ENCODE measurements at places on chromosomes 12 and 14.

- DNase-seq = no peak
Observed at GRCh38 chr12:111033281-111034082, 113.1 kb upstream of the MYL2 start.

- DNase-seq = peak; percentile 13
Observed at GRCh38 chr12:12807970-12808702, 5.0 kb upstream of the DDX47 start.

DNA sequence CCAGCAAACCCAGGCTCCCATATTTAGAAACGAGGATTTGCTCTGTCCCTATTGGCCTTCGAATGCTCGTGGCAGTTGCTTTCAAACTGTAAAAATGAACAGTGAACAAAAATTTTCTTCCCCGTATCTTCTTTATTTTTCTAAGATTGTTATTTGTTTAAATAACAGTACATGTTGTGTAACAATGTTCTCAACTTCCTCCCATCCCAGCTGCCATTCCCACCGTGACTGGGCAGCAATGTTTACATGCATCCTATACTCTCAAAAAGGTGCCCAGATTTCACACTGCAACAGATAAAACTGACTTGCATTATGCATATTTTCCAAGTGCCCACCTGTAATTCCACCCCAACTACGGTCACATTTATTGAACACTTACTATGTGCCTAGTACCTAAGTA, 12.8 kb downstream of the VCPKMT start:
- DNase-seq = no peak

DNA sequence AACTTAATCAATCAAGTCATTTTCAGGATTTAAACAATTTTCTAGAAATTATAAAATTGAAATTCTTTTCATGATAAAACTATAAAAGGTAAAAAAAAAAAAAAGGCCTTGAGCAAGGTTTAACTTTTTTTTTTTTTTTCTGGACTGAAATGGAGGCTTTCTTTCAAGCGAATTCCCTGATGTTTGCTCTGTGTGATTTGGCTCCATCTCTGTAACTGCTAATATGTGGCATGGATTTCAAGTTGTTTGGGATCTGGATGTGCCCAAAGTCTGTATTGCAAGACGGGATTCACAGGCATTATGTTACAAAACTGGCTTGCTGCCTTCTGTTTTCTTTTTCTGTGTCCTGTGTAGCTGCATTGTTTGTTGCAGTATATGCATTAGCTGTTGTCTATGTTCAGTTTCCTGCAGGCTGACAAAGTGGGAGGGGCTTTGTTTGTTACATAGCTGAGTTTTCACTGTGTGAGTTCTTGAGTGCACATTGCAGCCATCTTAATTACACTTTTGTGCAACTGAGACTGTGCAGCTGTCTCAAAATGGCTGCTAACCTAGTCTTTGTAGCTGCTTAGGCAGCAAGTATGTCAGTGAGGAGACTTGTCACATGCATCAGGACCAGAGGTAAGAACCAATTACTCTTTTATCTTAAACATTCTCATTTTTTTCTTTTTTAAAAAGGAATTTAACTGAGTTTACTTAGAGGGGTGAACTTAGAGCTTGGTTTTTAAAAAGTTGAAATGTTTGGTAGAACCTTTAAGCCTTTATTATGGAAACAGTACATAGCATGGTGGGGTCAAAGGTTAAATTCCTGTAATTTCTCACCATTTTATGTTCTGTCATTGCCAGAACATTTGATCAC, 19.5 kb downstream of the ATF7IP start:
- DNase-seq = no peak

DNA sequence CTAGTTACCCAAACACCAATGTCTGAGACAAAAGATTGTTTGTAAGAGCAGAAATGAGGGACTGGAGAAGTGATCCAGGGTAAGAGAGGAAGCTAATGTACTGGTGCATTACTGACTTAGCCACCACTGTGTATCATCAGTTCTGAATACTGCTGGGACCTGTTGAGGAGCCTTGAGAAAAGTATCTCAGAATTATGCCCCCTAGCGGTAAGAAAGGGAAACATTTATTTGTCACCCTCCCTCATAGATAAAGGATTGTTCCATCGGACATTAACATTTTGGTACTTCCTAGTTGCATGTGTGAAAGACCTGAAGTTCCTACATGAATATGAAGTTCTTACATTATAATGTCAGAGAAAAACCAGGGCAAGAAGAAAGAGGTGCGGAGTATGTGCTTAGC, 612.5 kb downstream of the FSCB start:
- DNase-seq = no peak

- DNase-seq = no peak
Observed at GRCh38 chr12:25155022-25155576, 39.9 kb downstream of the DNAI7 start.

- no peak for DNase-seq
Observed at GRCh38 chr12:2075508-2076195, 22.9 kb downstream of the CACNA1C start.

DNA sequence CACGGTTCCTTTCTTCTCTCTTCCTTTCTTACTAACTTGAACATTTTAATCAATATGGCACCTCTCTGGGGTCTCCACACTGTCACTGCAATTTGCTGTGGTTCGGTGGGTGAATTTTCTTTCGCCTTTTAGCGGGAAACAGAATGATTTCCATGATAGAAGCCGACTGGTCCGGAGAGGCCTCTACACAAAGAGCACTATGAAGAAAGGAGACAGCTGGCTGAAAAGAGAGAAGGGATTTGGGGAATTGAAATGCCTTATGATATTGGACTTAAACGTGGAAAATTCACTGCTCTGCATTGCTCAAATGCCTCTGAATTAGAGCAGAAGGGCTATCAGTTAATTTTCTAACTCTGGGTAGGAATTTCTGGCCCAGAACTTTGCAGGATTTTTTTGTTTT, 55.9 kb downstream of the KCNA5 start:
- no peak for DNase-seq

DNA sequence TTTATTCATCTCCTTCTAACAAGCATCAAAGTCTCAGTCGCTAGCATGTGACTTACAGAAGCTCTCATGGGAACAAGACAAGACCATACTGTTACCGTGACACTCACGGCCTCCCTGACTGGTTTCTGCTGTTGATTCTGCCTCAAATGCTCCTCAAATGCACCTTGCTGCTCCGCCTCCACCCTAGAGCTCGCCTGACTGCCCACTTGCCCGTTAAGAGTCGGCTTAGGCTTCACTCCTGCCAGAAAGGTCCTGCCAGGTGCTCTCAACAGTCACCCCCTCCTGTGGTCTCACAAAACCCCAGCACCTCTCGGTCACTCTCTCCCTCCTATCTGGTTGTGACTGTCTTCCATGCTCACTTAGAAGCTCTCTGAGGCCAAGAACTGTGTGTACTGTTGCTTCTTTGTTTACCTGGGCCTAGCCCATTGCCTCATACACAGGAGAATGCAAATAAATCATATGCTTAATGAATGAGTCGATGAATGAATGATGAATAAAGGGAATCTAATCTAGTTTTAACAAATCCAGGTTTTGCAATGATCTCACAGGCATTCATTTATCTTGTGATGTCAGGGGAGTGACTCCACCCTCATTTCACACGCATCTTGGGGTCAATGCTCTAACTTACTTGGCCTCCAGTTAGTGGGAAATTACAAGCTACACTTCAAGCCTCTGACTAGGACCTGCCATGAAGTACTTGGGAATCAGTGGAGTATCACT, 41.3 kb downstream of the SSH1 start:
- DNase-seq = no peak

DNA sequence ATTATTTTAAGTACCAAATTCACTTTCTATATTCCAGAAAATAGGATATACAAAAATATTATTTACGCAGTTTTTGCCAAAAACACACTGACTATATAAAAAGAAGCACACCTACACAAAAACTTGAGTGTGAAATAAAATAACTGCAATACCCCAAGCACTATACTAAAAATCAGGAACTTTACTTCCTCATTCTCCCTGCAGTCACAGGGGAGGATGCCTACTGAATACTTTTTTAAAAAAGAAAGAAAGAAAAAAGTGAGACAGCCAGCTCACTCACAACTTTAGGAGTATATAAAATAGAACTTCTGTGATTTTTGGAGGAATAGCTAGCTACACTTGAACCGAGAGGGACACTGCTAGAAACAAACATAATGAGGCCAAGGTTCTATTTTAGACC, 12.2 kb downstream of the RPS6KA5 start:
- no peak for DNase-seq

GRCh38 chr12:47935184-47935583, 28.2 kb upstream of the TMEM106C start:
- DNase-seq = no peak

- no peak for DNase-seq
Observed at GRCh38 chr12:7758766-7759140, 6.3 kb upstream of the NANOGNB start.

DNA sequence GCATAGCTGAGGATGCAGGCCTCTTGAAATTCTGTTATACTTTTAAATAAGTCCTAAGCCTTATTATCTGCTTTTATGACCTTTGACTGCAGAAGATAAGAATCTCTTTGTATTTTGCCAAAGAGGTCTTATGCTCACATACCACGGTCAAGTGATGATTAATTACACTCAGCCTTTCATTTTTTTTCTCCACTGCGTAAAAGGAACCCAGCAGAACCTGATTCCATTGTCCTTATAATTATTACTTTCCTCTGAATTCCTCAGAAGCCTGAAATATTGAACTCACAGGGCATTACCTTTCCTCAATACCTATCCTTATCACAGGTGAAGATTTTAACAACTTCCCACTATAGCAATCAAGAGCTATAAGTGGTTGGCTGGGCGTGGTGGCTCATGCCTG, 498.7 kb upstream of the RPL10L start:
- DNase-seq = no peak
